ENCODE measurements at places on chromosomes 16 and 17.

GRCh38 chr17:60947100-60947499 is 269.4 kb downstream of the BCAS3 start:
- no peak for DNase-seq

GRCh38 chr16:67883872-67884261 is 818 bp upstream of the NRN1L start:
- DNase-seq: peak; percentile 39

GRCh38 chr17:10211666-10212065 is 13.3 kb upstream of the GAS7 start:
- DNase-seq: no peak

GRCh38 chr17:69300222-69300621 is 26.7 kb downstream of the ABCA5 start:
- no peak for DNase-seq

DNA sequence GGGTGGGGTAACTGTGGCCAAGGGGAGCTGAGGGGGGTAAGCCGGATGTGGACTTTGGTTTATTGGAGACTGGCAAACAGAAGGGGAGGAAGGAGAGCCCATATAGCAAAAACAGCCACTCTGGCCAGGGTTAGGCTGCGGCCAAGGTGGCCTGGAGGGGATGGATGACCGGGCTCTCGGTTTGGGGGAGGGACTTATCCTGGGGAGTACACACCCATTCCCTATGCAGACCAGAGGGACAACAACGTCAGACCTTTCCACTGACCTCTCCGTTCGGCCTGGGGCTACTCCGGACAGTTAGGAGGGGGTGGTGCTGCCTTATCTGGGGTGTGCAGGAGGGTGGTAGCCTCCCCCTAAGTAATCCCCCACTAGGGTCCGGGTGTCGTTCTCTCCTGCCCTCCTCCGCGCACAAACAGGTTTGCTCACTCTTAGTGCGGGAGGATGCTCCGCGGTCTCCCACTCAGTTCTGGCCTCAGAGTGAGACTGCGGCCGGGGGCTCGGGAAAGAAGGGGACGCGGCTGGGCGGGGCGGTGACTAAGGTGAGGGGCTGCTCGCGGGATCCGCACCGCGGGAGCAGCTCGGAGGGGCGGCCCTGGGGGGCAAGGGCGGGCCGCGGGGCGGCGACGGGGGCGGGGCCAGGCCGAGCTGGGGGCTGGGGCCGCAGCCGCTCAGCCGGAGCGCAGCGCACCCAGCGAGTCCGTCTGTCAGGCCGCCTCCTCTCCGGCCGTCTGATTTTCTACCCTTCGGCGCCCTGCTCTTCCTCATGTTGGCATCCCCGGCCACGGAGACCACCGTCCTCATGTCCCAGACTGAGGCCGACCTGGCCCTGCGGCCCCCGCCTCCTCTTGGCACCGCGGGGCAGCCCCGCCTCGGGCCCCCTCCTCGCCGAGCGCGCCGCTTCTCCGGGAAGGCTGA is at the start of gene WNK4:
TSS of gene WNK4 (plus strand) at position 675 of the 915 bp plus-strand sequence. CDS start at position 764, 89 bp downstream.
- DNase-seq: no peak

DNA sequence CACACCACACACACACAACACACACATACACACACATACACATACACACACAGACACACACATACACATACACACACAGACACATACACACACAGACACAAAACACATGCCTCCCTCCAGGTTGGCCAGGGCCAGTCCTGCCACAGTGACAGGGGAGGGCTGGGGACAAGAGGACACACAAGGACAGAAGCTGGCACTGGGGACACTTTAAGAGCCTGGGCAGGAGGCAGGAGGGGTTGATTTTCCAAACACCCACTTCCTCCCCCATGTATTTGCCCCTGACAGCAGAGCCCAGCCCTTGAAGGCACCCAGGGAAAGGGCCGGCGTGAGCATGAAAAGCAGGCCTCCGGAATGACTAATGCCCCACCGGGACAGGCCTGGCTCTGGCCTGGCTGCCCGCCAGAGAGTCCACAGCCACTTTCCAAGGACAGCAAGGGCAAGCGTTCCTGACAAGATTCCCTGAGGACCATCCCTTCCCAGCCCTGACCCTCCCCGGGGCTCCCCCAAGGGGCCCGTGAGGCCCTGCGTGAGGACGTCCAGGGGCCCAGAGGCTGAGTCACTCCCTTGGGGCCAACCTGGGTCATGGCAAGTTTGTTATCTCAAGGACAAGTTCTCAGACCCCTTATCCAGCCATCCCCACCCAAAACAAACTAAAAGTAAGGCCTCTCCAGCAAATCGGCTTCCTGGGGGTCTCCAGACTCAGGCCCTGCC is 235.6 kb downstream of the ZNF423 start:
- DNase-seq: no peak

- DNase-seq: no peak
Measured at GRCh38 chr16:63069047-63069446, 1032.8 kb upstream of the CDH8 start.

- no peak for DNase-seq
Measured at GRCh38 chr17:10251212-10251948, 53.0 kb upstream of the GAS7 start.

GRCh38 chr16:89117975-89118289 is 24.3 kb downstream of the ACSF3 start:
- DNase-seq: no peak

- peak; percentile 85 for DNase-seq
Measured at GRCh38 chr16:85514598-85515318, 98.4 kb upstream of the GSE1 start.

DNA sequence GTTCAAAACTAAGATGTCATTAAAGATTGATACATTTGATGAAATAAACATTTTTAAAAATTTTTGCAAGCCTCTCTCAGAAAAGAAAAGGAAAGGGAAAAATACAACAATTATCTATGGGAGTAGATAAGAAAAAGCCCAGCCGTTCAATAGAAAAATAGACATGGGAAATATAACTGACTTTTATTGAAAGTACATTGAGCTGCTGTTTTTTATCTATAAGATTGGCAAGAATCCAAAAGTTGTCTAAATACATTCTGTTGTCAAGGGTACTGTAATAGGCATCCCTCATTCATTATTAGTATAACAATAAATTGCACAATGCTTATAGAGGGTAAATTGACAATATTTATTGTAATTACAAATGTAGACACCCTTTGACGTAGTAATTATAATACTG is 38.4 kb upstream of the IRX6 start:
- no peak for DNase-seq

- no peak for DNase-seq
Measured at GRCh38 chr16:54226296-54227010, 60.1 kb downstream of the IRX3 start.

DNA sequence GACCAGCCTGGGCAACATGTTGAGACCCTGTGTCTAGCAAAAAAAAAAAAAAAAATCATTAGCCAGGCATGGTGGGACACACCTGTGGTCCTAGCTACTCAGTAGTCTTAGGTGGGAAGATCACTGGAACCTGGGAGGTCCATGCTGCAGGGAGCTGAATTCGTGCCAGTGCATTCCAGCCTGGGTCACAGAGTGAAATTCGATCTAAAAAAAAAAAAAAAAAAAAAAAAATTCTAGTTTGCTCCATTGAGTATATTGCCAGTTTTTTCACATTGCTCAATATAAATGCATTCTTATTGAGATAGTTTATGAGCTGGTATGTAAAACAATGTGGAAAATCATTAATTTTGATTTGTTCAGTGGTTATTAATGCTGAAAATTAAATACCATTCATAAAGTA is 52.0 kb downstream of the ABHD15 start:
- DNase-seq: no peak

- no peak for DNase-seq
Measured at GRCh38 chr16:17194190-17194780, 276.5 kb downstream of the XYLT1 start.

DNA sequence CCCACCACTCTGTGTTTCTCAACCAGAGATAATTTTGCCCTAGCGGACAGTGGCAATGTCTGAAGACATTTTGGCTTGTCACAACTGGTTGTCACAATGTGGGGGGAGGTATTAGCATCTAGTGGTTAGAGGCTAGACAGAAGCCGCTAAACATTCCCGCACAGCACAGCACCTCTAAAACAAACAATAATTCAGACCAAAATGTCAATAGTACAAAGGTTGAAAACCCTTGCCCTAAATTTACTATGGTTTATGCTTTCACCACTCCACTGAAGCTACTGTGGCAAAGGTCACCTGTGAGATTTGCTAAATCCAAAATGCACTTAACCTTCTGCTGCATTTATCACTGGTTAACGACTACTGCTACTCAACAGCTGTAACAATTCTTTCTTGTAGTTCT is 14.1 kb downstream of the NUP88 start:
- no peak for DNase-seq

GRCh38 chr17:1186214-1186820 is 6.5 kb upstream of the ABR start:
- peak; percentile 90 for DNase-seq

DNA sequence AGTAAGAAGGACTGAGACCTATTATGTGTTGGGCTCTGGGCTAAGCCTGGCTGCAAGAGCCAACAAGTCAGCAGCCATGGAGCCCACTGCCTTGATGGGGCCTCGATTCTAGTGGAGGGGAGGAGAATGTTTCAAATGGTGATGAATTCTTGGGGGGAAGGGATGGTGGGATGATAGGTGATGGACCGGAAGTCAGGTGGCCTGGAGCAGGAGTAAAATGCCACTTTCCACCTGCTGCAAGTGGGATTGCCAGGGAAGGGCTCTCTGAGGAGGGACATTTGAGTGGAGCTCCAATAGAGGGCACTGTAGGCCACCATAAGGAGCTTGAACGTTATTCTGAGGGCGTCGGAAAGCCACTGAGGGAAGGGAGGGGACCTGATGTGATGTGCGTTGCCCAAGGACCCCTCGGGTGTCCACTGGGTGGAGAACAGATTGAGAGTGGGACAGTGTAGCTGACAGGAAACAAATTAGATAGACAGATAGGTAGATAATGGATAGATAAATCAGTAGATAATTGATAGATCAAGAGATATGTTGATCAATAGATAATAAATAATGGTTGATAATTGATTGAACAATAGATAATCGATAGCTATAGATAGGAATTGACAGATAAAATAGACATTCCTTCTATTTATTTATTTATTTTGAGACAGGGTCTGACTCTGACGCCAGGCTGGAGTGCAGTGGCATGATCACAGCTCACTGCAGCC is 18.2 kb upstream of the NXPH3 start:
- DNase-seq: peak; percentile 30

DNA sequence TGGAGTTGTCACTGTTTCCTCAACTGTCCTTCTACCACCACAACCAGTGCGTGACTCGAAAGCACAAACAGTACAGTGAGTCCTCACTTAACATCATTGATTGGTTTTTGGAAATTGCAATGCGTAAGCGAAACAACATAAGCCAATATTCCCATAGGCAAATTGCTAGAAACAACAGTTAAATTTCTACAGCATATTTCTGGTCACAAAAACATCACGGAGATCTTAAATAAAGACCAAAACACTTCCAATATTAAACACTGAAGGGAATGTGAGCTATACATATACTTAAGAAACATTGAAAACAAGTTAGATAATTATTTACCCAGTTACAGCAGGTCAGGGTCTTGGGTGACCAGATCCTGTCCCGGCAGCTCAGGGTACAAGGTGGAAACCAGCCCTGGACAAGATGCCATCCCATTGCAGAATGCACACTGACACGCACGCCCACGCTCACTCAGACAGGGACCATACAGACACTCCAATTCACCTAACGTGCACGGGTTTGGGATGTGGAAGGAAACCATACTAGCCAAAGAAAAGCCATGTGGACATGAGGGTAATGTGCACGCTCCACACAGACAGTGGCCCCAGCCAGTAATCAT is 4.7 kb downstream of the SLC13A5 start:
- DNase-seq: no peak

- DNase-seq: no peak
Measured at GRCh38 chr17:56739376-56739775, 94.3 kb downstream of the C17orf67 start.

Data from mammary epithelial cell (primary cell).